ENCODE measurements at places on chromosomes 16 and 17. TPM values are rescaled to one million over a fixed set of nuclear protein-coding genes. Genes with fewer than 3 reads are reported as not detected.

IRX5 gene
- total RNA-seq, result 0.50 TPM

GRCh38 chr16:58243528-58244004, 45.7 kb upstream of the CSNK2A2 start:
- DNase-seq, result no peak

ADAP2 gene
- total RNA-seq, result 84.7 TPM

GRCh38 chr17:17943281-17943984, 28.8 kb downstream of the TOM1L2 start:
- no peak for DNase-seq

PRR35 gene
- total RNA-seq, result not detected
